Sciatic nerve (tissue), 2 donors: ENCODE measurements at places on chromosomes 12 and 14.
A peak's percentile ranks its signal among the peaks of the same experiment; 100 is the strongest.

DNA sequence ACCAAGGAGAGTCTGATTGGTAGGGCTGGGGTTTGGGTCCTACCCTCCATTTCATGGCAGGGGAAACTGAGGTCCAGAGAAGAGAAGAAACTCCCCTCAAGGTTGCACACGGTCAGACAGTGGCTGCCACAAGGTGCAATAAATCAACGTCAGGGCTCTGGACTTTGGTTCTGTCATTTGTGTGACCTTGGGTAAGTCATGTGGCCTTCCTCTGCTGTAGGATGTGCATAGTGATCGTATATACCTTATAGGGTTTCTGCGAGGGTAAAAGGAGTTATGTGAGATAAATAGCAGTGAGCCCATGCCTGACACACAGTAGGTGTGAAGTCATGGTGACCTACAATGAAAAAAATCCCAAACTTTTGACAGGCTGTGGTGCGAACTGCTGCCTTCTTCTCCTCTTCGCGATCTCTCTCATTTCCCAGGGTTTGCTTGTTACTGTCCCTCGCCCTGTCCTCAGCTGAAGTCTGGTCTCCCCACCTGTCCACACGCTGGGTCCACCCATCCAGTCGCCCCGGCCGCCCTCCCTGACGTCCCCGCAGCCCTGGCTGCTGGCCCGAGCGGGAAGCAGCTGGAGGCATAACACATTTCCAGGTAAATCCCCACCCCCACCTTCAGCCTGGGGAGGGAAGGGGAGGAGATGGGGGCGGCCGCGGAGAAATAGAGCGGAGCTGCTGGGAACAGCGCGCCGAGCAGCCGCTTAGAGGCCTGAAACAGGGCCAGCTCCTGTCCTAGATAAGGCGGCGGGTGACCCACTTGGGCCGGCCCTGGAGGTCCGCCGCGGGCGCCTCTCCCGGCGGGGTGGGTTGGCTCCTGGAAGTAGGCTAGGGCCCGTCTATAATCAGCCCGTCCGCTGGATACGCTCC lies 1.8 kb upstream of the FAM222A start:
- no peak for DNase-seq

- DNase-seq: peak; percentile 54
Measured at GRCh38 chr14:100586153-100586402, 1.1 kb downstream of the BEGAIN start.

GRCh38 chr14:77128414-77128891 lies 13.1 kb downstream of the ZDHHC22 start:
- no peak for DNase-seq

- no peak for DNase-seq
Measured at GRCh38 chr14:44995196-44995595, 33.2 kb downstream of the TOGARAM1 start.

GRCh38 chr12:69595689-69596088 lies 10.4 kb downstream of the CCT2 start:
- no peak for DNase-seq

GRCh38 chr12:106586278-106586802 lies 3.5 kb downstream of the RFX4 start:
- DNase-seq: no peak
